CD4-positive, alpha-beta memory T cell (primary cell): ENCODE measurements at places on chromosomes 11 and 22. TPM values are rescaled to one million over a fixed set of nuclear protein-coding genes. Genes with fewer than 3 reads are reported as not detected.

Gene KCNK4
- not detected for total RNA-seq

Gene MUC6
- total RNA-seq: not detected

Gene MB
- not detected for total RNA-seq

Gene OR2AG2
- not detected for total RNA-seq

Gene SLC7A4
- total RNA-seq: not detected

Gene DEUP1
- not detected for total RNA-seq

Gene GTF2H1
- 61.6 TPM for total RNA-seq

Gene NPTXR
- 8.6 TPM for total RNA-seq

Gene HEPHL1
- not detected for total RNA-seq

Gene DMC1
- 1.1 TPM for total RNA-seq

Gene ACRV1
- not detected for total RNA-seq

Gene OSBP2
- 1.1 TPM for total RNA-seq

Gene APOA5
- total RNA-seq: not detected

Gene TEF
- 8.8 TPM for total RNA-seq

Gene CCDC86
- total RNA-seq: 9.6 TPM

Gene CCDC85B
- total RNA-seq: 22.9 TPM

Gene RBMXL2
- not detected for total RNA-seq

Gene PLAAT5
- not detected for total RNA-seq

Gene SLC25A45
- total RNA-seq: 17.0 TPM

Gene CD6
- 428 TPM for total RNA-seq

Gene BDNF
- not detected for total RNA-seq

Gene LGR4
- 1.6 TPM for total RNA-seq

Gene EI24
- 36.8 TPM for total RNA-seq

Gene AQP11
- total RNA-seq: 0.67 TPM

Gene PSMC3
- total RNA-seq: 53.9 TPM

Gene F2
- not detected for total RNA-seq

Gene OR51B2
- total RNA-seq: not detected

Gene PAX6
- not detected for total RNA-seq

Gene MYO7A
- 0.20 TPM for total RNA-seq

Gene APOL4
- not detected for total RNA-seq

Gene SLC22A6
- total RNA-seq: not detected

Gene CRYBA4
- not detected for total RNA-seq

Gene ASPHD2
- total RNA-seq: 4.0 TPM

Gene OR5T2
- total RNA-seq: not detected

Gene GDPD5
- total RNA-seq: 141 TPM

Gene MS4A6E
- not detected for total RNA-seq

Gene DERL3
- 1.9 TPM for total RNA-seq

Gene FRMD8
- 71.2 TPM for total RNA-seq

Gene XPNPEP3
- total RNA-seq: 18.6 TPM

Gene PRODH
- total RNA-seq: 0.22 TPM
